Immature natural killer cell (primary cell): ENCODE measurements at places on chromosomes 4 and X. TPM values are rescaled to one million over a fixed set of nuclear protein-coding genes. Genes with fewer than 3 reads are reported as not detected.

GRCh38 chr4:165851256-165851655 lies 21.8 kb upstream of the TLL1 start:
- H3K27ac ChIP-seq: no peak overlapping the region
- no peaks in the 10 kb centered on the region for H3K36me3 ChIP-seq
- no peak for DNase-seq
- no peaks in the 10 kb centered on the region for H3K27me3 ChIP-seq

GRCh38 chr4:141275834-141276233 lies 55.1 kb downstream of the ZNF330 start:
- no peaks in the 10 kb centered on the region for H3K36me3 ChIP-seq
- H3K4me3 ChIP-seq: no peak overlapping the region
- H3K27me3 ChIP-seq: peaks cover 2% of the 10 kb centered on the region
- H3K27ac ChIP-seq: no peak overlapping the region
- H3K4me1 ChIP-seq: no peaks in the 10 kb centered on the region
- no peak for DNase-seq

DNA sequence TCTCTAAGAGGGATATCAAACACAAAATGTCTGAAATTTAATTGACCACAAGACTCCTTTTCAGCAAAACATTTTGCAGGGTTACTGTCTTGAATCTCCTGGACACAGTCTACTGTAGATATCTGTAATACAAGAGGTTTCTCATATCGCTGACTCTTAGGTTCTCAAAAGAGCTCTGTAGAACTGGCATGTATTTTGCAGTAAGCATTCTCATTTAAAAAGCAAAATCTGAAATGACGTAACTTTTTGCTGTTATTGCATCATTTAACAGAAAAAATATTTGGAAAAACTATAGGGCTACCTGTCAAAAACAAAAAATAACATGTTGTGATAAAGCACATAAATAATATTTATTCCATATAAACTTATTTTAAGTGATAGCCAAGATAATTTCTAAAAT lies 114.2 kb downstream of the CDS1 start:
- no peak overlapping the region for H3K4me3 ChIP-seq
- no peaks in the 10 kb centered on the region for H3K27me3 ChIP-seq
- no peaks in the 10 kb centered on the region for H3K36me3 ChIP-seq
- H3K4me1 ChIP-seq: no peaks in the 10 kb centered on the region
- H3K27ac ChIP-seq: no peak overlapping the region

The PDGFRA gene
- polyA plus RNA-seq: not detected

GRCh38 chr4:183989461-183989860 lies 84.4 kb downstream of the STOX2 start:
- DNase-seq: no peak
- no peaks in the 10 kb centered on the region for H3K27me3 ChIP-seq
- no peak overlapping the region for H3K4me3 ChIP-seq
- no peaks in the 10 kb centered on the region for H3K36me3 ChIP-seq
- no peak overlapping the region for H3K27ac ChIP-seq
- H3K4me1 ChIP-seq: no peaks in the 10 kb centered on the region

GRCh38 chr4:22801391-22801790 lies 108.7 kb downstream of the GBA3 start:
- no peak for DNase-seq
- H3K27ac ChIP-seq: no peak overlapping the region
- no peaks in the 10 kb centered on the region for H3K4me1 ChIP-seq
- H3K4me3 ChIP-seq: no peak overlapping the region
- no peaks in the 10 kb centered on the region for H3K36me3 ChIP-seq
- H3K27me3 ChIP-seq: no peaks in the 10 kb centered on the region

DNA sequence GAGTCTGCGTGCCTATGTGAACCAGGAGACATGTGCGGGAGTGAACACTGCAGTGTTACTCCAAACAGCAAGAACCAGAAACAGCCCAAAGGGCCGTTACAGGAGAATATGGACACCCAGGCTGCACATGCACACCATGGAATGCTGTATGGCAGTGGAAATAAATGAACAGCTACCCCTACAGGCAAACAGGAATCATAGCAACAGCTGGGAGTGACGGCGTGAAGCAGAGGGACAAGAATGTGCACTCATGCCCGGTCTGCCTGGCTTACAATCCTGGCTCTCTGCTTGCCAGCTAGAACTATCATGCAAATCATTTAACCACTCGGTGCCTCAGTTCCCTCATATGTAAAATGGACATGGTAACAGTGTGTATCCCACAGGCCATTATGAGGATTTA lies 16.6 kb downstream of the GPKOW start:
- no peak overlapping the region for H3K27ac ChIP-seq
- peaks cover 8% of the 10 kb centered on the region for H3K27me3 ChIP-seq
- no peak for DNase-seq
- H3K36me3 ChIP-seq: peaks cover 5% of the 10 kb centered on the region
- no peaks in the 10 kb centered on the region for H3K4me1 ChIP-seq
- no peak overlapping the region for H3K4me3 ChIP-seq

DNA sequence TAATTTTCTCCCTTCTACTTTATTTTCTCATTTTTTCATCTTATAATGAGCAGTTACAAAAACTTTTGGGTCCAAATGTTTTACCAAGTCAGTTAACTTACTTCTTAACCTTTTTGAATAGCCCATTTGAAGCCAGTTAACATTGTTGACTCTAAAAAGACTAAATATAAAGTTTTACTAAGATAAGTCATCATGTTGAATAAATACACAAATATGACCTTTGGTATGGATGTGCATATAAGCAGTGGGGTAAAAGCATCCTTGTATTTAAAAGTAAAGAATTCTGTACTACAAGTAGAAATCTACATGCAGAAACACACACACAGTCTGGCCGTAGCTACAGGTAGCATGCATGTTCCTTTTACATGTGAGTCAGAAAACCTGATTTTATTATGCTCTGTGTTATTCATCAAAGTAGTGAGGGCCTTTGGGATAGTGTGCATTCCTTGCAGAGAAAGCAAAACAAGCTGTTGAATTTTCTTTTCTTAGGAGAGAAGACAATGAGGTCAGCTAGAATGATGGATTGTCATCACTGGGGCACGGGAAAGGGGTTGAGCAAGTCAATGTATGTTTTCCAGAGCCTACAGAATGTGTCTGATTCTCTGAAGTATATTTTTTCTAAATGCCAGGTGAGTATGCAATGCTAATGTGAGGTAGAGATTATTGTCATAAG lies 533.2 kb upstream of the AGA start:
- no peak overlapping the region for H3K27ac ChIP-seq
- no peaks in the 10 kb centered on the region for H3K36me3 ChIP-seq
- no peaks in the 10 kb centered on the region for H3K4me1 ChIP-seq
- DNase-seq: no peak
- no peak overlapping the region for H3K4me3 ChIP-seq
- H3K27me3 ChIP-seq: no peaks in the 10 kb centered on the region

- H3K27me3 ChIP-seq: peaks cover 2% of the 10 kb centered on the region
- no peak overlapping the region for H3K27ac ChIP-seq
- H3K4me3 ChIP-seq: no peak overlapping the region
Observed at GRCh38 chr4:175385797-175386196, 426.3 kb downstream of the GPM6A start.

DNA sequence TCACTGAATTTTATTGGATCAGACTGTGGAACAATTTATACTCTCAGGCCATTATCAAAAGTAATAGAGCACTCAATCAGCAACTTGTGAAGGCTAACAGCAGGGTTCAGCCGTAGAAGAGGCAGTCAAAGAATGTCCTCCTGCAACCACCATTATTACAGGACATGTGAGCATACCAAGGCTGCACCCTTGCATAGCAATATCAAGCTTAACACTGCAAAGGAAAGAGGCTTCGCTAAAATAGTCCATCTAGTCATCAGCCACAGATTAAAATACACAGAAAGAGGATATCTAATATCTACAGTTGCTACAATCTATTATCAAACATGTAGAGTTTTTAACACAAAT lies 42.9 kb upstream of the TMPRSS11B start:
- H3K36me3 ChIP-seq: no peaks in the 10 kb centered on the region
- no peak overlapping the region for H3K27ac ChIP-seq
- DNase-seq: no peak
- H3K4me1 ChIP-seq: no peaks in the 10 kb centered on the region
- H3K27me3 ChIP-seq: no peaks in the 10 kb centered on the region
- no peak overlapping the region for H3K4me3 ChIP-seq

DNA sequence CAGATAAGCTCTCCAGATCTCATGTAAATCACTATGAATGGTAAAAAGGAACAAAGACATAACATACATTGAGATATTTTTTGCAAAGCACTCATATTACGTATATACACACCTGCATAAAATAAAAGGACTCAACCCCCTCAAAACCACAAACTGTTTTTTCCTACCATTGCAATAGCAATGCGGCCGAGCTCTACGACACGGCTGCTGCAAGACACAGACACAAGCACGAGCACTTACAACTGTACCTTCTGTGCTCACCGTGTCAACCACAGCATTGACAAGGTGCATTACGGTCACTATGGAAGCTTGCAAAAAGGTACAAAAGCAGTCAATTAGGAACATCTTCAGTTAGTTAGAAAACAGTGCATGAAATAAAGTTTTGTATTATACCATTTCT lies 37.1 kb upstream of the MTNR1A start:
- H3K4me1 ChIP-seq: no peaks in the 10 kb centered on the region
- no peak for DNase-seq
- peaks cover 2% of the 10 kb centered on the region for H3K27me3 ChIP-seq

The USP17L27 gene
- polyA plus RNA-seq: not detected

DNA sequence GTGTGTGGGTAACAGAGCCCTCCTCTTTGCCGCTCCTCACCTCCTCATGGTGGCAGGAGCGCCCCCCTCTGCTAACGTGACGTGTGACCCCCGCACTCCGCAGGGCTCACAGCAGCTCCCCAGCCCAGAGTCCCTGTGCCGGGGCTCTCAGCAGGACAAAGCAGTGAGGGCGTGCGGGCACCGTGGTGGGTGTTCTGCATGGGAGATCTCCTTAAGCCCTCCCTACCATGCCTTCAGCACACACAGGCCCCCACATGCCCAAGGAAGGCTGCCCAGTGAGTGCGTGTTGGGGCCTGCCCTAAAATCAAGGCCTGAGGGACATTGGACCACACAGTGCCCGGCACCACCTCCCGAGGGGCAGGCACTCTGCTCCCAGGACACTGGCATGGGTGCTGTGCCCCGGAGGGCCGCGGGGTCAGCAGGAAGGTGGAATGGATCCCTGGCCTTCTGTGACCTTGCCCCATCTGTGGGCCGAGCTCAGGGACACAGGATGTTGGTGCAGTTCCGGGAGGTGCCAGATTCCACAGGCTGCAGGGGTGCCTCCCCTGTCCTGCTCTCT lies 10.1 kb downstream of the PSAPL1 start:
- DNase-seq: no peak
- H3K36me3 ChIP-seq: no peaks in the 10 kb centered on the region
- peaks cover 4% of the 10 kb centered on the region for H3K27me3 ChIP-seq
- H3K27ac ChIP-seq: no peak overlapping the region
